H4 (cell line): ENCODE measurements at places on chromosomes 12 and 14. TPM values are rescaled to one million over a fixed set of nuclear protein-coding genes. Genes with fewer than 3 reads are reported as not detected.

GRCh38 chr14:34403646-34404045 lies 58.4 kb downstream of the SPTSSA start:
- no peak for DNase-seq

GRCh38 chr12:1766110-1766509 lies 54.3 kb upstream of the LRTM2 start:
- no peak for DNase-seq

GRCh38 chr12:64877363-64878004 lies 53.0 kb downstream of the TBC1D30 start:
- DNase-seq: no peak

DNA sequence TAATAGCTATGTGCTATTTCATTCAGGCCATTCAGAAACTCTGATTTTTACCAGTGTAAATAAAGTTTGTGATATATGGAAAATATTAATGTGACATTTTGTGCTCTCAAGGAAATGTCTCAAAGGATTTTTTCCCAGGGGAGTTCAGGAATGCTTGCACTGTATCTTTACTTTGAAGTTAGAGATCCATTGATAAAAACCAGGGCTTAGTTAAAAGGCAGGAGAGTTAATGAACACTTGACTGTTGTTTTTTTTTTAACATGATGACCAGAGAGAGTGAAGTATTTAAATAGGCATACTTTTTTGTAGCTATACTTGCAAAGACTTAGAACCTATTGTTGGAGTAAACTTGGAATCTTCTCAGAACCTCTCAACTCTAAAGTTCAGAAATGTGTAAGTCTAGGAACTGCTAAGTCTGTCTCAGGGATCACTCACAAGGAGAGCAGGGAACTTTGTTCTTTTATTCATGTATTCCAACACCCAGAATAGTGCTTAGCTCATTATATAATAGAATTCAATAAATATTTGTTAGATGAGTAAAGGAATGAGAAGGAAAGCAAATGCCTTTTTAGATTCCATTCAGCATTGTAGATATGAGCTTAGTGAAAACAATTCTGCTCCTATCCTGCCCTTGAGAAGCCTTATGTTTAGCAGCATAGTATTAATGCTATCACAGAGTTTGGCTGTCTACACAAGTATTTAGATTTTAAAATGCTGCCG lies 117.5 kb downstream of the DAAM1 start:
- no peak for DNase-seq

DNA sequence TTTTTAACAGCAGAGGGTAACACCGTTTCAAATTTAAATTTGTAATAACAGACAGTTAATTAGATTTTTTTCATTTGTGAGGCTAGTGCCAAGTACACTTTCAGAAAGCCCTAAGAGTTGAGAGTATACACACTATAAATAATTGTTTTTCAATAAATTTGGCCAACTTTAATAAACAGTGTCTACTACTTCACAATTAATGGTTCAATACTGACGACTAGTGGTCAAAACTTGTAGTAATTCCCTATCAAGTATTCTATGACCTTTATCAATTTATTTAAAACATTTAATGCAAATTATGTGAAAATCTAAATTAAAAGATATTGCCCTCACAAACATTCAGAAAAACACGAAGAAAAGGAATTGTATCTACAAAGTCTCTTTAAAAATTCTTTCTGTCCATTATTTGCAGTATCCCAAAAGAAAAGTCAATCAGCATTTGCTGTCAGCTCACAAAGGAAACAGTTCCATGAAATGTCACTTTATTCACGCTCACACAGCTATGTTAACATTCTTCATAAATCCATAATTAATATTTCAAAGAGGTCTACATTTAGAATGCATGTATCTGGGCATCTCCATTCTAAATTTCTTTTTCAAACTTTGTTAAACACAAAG lies 91.2 kb downstream of the CEP128 start:
- peak; percentile 9 for DNase-seq

DNA sequence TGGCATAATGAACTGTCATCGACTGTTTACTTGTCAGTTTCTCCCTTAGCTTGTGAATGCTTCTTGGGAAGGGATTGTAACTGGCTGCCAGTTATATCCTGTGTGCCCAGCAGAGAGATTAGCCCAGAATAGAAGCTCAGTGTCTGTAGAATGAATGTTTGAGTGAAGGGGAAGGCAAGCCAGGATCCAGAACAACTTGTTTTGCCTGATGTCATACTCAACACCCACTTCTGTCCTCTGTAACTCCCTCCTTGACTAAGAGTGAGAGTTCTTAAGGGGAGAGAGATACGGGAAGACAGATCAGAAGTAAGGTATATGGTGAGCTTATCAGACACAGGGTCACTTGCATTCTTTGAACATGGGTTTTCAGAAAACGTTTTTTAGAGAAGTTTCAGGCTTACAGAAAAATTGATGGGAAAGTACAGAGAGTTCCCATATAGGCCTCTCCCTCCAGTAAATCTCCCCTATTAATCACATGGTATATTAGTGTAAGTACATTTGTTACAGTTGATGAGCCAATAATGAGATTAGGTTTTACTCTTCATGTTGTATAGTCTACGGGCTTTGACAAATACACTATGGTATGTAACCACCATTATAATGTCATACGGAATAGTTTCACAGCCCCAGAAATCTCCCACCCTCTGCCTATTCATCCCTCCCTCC lies 5.6 kb upstream of the SPPL3 start:
- DNase-seq: no peak

DNA sequence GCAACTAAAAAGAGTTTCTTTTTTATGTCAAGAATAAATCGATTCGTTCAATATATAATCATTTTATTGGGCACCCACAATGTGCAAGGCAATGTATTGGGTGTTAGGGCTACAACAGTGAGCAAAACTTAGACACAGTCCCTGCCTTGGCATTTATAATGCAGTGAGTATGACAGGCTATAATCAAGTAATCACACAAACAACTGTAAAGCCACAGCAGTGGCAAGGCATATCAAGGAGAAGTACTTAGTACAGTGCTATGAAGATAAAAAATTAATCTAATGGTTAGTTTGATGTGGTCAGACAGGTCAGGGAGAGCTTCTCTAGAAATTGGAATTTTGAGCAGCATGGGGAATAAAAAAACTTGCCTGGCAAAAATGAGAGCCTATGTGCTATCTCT lies 39.5 kb upstream of the OTOGL start:
- DNase-seq: no peak

DNA sequence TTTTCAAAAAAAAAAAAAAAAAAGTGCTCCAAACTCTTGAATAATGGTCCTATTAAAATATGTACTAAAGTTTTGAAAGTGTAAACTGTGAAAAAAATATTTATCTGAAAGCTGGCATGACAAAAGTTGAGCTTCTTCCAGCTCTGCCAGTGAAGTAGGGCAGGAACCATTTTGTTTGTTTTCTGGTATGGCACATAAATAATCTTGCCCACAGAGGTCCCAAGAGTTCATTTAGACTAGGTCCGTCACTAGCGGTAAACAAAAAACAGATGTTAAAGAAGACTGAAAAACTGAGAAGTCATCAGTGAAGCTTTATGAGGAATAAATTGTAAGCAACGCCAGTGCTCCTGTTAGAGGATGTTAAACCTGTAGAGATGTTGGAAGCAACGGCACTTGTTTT lies 7.0 kb downstream of the ERP27 start:
- DNase-seq: peak; percentile 87

- DNase-seq: no peak
Measured at GRCh38 chr12:110578694-110579534, 4.2 kb downstream of the PPTC7 start.

- DNase-seq: no peak
Measured at GRCh38 chr12:4450551-4451112, 5.0 kb upstream of the FGF6 start.

DNA sequence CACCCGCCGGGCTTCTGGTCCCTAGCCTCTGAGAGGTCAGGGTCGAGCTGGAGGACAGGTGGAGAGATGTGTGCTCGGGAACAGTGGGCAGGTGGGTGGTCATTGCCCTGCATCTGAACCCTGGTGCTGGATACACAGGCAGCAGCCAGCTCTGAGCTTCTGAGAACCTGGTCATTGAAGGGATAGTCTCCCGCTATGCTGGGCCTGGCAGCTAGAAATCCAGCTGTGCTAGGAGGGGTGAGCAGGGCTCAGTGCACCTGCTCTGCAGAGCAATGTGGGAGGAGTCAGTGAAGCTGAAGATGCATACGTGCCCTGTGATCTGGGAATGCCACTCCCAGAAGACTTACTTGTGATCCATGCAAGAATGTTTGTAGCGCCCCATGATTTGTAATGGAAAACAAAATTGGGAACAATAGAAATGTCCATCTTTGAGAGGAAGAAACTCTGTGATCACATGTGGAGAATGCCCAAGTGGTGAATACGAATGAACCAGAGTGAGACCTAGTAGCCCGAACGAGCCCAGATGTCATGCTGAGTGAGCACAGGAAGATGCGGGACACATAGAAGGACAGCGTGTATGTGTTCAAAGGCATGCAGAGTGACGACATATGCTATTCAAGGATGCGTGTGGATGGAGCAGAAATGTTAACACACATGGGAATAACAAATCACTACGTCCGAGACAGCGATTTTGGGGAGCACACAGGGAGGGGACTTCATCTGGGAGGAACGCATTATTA lies 63.4 kb downstream of the AACS start:
- DNase-seq: no peak

DNA sequence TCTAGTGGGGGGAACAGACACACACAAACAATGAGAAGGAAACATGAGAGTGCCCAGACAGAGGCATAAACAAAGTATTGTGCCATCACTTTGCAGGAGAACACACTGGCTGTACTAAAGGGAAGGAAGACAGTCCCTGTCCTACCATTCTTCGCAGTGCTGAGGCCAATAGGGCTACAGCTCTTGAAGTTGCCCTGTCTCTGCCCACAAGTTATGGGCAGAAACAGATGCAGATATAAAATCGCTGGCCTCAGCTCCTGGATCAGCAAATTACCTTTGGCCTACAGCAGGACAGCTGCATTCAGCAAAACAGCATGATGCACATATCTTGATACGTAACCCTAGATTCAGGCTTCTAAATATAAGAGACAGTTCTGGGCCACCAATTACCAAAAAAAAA lies 23.0 kb upstream of the PRKAB1 start:
- no peak for DNase-seq

DNA sequence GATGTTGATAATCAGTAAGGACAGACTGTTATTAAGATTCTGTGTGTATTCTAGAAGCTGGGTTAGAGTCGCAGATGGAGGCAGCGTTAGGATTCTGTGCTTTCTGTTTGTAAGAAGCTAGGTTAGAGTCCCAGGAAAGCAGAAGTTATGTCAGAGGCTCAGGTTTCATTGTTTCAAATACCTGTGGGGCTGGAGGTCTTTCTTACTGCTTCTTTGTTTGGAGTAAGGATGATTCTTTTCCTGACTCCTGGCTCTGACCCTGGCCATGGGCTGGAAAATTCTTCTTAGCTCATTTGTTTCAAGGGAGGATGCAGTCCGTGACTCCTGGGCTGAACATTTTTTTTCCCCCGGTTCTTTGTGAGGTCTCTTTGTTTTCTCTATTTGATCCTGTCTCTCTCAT lies 5.2 kb downstream of the MUCL1 start:
- no peak for DNase-seq

- peak; percentile 31 for DNase-seq
Measured at GRCh38 chr12:120677765-120678473, 9.0 kb upstream of the MLEC start.

Gene DPPA3
- not detected in 2 replicates for total RNA-seq

DNA sequence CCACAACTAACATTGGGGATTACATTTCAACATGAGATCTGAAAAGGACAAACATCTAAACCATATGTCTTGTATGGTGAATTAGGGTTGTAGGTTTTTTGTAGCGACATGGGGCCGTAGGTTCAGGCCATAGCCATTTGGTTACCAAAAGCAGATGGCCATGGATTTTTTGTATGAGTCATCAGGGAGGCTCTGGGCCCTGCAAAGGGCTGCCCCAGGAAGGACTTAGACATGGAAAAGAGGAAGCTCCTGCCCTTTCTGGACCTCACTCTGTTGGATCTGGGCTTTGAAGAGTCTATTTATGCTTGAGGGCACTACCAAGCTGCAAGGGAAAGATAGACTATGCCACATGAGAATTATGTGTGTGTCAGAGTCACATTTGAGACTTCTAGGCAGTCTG lies 89.3 kb upstream of the DHRS4 start:
- DNase-seq: no peak

Gene DIO2
- 37.3 and 48.7 TPM in 2 replicates for total RNA-seq

Gene ACSM4
- total RNA-seq: not detected in 2 replicates

Gene LMNTD1
- total RNA-seq: not detected in 2 replicates

Gene IRAK4
- 9.9 and 20.2 TPM in 2 replicates for total RNA-seq

- peak; percentile 48 for DNase-seq
Measured at GRCh38 chr12:84910549-84911241, 1.9 kb downstream of the SLC6A15 start.

- DNase-seq: no peak
Measured at GRCh38 chr14:53709381-53709780, 247.2 kb downstream of the BMP4 start.

- DNase-seq: no peak
Measured at GRCh38 chr14:37013078-37013477, 159.3 kb downstream of the SLC25A21 start.

- DNase-seq: no peak
Measured at GRCh38 chr12:1517007-1517406, 77.4 kb downstream of the FBXL14 start.

DNA sequence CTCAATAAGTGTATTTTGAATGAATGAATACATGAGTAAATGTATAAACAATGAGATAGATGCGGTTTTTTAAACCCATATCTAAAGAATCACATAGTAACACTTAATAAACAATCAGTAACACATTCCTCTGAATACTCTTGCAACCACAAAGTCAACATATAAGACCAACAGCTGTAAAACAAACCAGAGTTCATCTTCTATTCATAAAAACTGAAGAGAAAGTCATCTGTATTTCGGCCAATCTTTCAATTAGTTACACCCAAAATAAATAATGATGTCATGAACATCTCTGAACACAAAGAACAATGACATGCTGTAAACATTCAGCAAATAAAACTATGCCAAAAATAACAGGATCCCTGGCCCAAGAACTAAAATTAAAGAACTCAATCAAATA lies 47.2 kb downstream of the ARMH4 start:
- peak; percentile 58 for DNase-seq

Gene PAPLN
- total RNA-seq: not detected in 2 replicates

GRCh38 chr12:46660719-46661109 lies 165.1 kb downstream of the SLC38A4 start:
- no peak for DNase-seq

GRCh38 chr12:121857322-121858246 lies 1.1 kb downstream of the HPD start:
- no peak for DNase-seq

- DNase-seq: no peak
Measured at GRCh38 chr12:127162307-127162706, 1104.7 kb upstream of the TMEM132C start.

Gene RIMKLB
- 15.9 and 18.6 TPM in 2 replicates for total RNA-seq

Gene PSMB5
- 444 and 478 TPM in 2 replicates for total RNA-seq

DNA sequence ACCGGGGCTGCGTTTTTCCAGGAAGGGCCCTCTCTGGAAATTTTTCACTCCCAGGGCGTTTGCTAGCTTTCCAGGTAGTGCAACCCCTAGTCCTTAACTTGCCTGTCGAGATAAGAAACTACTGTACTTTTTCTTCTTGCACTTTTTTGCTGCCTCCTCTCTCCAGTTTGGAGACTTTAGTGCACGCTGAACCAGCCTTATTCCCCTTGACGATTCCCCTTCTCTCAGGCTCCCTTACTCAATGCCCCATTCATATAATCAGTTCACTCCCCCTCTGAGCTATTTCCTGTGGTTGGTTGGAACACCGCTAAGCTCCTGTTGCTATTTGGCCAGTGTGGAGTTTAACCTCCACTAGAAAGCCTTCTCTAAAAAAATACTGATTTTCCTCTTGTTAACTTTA lies 682 bp downstream of the CREBL2 start:
- peak; percentile 33 for DNase-seq

Gene TMEM121
- 1.6 and 2.5 TPM in 2 replicates for total RNA-seq

- DNase-seq: peak; percentile 59
Measured at GRCh38 chr14:97692084-97692483, 894.9 kb downstream of the VRK1 start.
